ENCODE measurements at places on chromosomes 3 and 15.

DNA sequence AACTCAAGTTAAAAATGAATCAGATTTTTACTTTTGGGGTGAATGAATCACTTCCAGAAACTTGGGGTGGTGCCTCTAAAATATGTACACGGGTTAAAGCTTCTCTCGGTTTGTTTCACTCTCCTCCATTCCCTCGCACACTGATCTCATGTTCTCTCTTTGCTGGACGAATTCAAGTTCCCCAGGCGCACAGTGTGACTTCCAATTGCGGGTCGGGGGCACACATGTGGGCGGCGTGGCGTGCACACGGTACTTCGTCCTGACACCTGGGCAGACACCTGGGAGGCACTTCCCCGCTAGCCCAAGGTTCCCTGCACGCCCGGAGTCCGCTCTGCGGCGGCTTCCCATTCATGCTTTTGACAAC lies 692 bp downstream of the SCAANT1 start:
- DNase-seq: no peak

DNA sequence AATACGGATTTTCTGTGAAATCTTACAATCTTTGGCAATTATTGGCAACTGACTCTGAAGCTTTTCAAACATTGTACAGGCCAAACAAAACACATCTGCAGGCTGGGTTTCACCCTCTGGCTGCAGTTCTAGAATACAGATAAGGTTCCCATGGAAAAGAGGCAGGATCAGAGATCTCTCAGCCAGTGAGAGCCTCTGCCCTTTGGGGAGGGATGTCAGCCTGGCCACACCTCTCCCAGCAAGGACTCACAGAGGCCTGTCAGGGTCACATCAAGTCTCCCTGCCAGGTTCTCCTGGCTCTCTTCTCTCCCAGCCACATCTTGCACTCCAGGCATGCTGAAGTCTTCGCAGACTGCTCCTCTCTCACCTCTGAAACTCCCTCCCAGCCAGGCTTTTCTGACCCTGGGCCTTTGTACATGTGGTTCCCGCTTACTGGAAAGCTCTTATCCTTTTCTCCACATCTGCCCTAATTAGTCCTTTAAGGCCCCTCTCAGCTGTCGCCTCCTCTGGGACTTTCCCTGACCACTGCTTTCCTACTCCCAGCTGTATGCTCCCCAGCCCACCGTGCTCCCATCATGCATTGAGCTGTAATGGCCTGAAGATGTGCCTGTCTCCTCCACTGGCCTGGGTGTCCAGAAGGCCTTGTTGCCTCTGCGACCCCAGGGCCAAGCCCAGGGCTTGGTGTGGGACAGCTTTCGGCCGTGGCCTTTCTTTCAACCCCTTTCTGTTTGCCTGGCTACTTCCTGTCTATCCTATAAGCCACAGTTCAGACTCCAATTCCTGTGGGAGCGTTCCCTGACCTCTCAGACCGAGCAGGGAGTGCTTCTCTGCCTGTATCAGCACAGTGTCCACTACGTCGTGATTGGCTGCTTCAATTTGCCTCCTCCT lies 4.3 kb downstream of the RBP1 start:
- DNase-seq: no peak

GRCh38 chr15:93887151-93887550 lies 344.2 kb upstream of the MCTP2 start:
- DNase-seq: no peak

DNA sequence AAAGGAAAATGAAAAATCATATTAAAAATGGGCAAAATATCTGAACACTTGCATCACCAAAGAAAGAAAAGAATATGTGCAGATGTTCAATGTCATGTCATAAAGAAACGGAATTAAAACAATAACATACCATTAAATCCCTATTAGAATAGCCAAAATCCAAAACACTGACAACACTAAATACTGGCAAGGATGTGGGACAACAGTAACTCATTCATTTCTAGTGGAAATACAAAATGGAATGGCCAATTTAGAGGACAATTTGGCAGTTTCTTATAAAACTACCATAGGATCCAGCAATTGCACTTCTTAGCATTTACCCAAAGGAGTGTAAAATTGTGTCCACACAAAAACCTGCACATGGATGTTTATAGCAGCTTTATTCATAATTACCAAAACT lies 542.5 kb upstream of the UBE2E2 start:
- DNase-seq: no peak

- no peak for DNase-seq
These were observed 24.8 kb downstream of the EFCC1 start for GRCh38 chr3:129025691-129026435.

GRCh38 chr3:99762901-99763300 lies 54.8 kb upstream of the CMSS1 start:
- no peak for DNase-seq

DNA sequence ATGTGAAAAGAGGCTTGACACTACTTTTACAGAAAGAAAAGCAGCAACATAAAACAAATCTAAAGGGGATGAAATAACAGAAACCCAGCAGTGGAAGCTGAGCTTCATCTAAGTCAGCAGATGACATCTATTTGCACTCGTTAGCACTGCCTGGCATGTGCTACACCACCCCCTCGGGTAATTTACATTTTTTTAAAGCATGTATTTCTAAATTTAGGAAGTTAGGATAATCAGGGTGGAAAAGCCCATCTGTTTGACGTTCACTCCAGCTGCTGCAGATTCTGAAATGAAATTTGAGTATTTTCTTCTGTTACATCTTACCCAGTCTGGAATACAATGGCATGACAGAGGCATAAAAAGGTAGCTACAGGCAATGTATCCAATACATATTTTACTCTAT lies 20.7 kb downstream of the IGSF11 start:
- no peak for DNase-seq

DNA sequence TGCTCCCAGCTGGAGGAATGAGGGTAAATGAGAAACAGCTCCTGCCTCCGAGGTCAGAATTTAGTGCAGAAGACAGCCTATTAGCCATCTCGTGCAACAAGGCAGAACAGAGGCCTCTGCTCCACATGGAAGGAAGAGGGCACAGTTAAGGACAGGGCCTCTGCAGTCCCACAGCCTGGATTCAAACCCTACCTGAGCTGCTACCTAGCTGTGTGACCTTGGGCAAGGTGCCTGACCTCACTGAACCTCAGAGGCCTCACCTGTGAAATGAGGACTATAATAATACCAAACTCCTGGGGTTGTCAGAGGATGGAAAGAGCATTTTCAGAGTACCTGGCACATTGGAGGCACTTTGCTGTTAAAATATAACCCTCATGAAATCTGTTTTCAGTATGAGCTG lies 285.7 kb upstream of the CTNNB1 start:
- DNase-seq: no peak

DNA sequence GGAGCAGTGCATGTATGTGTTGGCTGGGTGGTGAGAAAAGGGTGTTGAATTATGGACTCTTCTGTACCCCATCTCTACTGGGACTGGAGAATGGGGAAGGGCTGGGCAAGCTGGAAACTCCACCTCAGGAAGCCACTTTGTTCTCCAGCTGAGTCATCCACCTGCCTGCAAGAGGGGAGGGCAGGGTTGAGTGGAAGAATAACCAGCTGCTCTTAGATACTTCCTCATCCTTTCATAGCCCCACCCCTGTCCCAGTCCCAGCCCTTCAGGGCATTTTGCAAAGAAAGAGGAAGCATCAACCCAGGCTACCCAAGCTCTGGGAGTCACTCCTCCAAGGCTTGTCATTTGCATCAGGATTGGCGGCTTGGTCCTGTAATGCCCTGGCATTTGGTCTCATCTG lies 33.1 kb downstream of the RAB11A start:
- DNase-seq: no peak

DNA sequence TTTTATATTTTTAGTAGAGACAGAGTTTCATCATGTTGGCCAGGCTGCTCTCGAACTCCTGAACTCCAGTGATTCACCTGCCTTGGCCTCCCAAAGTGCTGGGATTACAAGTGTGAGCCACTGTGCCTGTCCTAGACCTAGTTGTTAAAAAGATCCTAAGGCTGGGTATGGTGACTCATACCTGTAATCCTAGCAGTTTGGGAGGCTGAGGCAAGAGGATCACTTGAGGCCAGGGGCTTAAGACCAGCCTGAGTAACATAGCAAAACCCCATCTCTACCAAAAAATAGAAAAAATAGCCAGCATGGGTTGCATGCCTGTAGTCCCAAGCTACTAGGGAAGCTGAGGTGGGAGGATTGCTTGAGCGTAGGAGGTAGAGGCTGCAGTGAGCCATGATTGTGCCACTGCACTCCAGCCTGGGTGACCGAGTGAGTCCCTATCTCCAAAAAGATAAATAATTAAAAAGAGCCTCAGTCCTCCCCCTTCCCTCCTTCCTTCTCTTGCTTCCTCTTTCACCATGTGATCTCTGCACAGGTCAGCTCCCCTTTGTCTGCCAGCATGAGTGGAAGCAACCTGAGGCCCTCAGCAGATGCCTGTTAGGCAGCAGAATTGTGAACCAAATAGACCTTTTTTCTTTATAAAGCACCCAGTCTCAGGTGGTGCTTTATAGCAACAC lies 9.8 kb upstream of the FNDC3B start:
- no peak for DNase-seq

GRCh38 chr3:112084980-112085705 lies 1.0 kb upstream of the C3orf52 start:
- no peak for DNase-seq

DNA sequence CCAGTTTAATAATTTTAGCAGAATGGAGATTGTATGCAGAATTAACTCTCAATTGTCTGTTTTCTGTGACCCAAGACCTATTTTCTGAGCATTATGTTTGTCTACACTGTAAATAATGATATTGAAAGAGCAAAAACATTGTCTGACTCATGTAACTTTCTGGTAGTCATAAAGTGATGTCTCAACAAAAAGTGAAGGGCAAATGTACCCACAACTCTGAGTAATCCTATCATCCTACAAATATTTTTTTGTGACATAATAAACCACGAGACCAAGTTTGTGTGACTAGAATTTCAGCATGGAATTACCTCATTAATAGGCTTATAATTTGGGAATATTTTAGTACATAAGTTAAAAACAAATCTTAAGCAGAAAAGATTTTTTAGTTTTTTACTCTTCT lies 15.4 kb upstream of the ABHD10 start:
- DNase-seq: no peak

- DNase-seq: no peak
These were observed 14.2 kb downstream of the DENND4A start for GRCh38 chr15:65777843-65778242.

GRCh38 chr15:78993931-78994530 lies 49.2 kb upstream of the CTSH start:
- DNase-seq: no peak

DNA sequence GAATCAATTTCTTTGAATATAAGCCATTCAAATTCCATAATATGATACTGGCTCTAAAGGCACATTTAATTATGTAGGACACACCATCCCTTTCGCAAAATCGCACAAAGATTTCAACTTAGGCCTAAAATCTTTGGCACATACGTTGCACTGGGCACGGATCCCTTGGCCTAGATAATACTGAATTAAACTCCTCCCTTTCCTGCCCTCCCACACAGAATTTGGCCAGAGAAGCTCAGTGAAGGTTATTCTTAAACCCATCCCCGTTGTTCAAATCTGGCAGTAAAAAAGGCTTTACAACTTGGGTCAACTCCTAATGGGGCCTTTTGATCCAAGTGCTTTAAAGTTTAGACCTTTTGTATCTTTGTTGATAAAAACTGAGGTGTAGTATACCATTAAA lies 247.2 kb downstream of the PTPRG start:
- DNase-seq: no peak

- no peak for DNase-seq
These were observed 1.7 kb downstream of the FLNB start for GRCh38 chr3:58009749-58010535.

- DNase-seq: no peak
These were observed 196.4 kb downstream of the SUCNR1 start for GRCh38 chr3:152069871-152070270.

GRCh38 chr3:58683466-58683865 lies 16.9 kb upstream of the FAM3D start:
- DNase-seq: no peak

DNA sequence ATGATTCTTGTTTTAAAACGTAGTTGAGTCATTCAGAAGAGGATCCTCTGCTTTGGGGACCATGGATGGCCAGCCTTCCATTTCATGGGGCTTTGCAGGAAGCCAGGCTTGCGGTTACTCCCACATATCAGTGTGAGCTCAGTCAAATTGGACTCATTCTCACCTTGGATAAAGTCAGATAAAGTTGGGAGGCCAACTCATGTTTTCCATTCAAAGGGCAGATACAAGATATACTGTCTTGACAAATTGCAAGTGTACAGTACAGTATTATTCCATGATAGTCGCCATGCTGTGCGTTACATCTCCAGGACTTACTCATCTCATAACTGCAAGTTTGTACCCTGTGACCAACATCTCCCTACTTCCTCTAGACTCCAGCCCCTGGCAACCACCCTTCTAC lies 25.5 kb upstream of the B3GNT5 start:
- DNase-seq: no peak

- DNase-seq: peak; percentile 70
These were observed 64.0 kb downstream of the USP13 start for GRCh38 chr3:179716811-179717210.

DNA sequence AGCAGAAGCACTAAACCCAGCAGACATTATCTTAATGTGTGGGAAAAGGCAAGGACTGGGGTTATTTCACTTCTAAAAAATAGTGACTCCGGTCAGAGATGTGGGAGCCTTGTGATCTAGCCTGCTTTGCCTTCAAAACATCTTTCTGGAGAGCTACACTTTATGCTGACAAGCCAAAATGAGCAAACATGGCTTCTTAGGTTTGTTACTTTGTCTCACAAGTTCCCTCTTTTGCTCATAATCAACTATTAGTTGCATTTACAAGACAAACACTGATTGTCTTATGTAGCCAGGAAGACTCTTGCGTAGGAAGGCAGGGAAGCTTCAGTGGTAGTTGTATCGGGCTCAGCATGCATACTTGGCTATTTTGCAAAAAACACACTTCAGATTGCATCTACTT lies 129.2 kb downstream of the NUP210 start:
- no peak for DNase-seq

GRCh38 chr3:126498929-126499328 lies 18.6 kb downstream of the UROC1 start:
- no peak for DNase-seq

DNA sequence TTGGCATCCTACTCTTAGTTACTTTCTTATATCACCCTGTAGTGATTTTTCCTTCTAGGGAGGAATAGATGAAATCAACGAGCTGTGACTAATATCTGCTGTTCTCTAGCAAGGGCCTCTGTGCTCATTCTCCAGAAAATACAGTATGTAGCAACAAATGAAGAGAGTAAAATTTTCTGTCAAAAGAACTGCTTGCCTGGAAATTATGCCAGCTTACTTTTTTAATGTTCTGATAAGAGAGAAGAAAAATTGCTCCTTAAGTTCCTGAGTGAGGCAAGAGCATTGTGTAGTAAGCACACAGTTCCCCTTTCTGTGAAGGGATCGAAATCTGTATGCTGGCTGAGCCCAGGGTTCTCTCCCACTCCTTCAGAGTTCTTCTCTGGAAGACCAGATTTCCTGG lies 51.4 kb upstream of the GK5 start:
- no peak for DNase-seq

- no peak for DNase-seq
These were observed 78.3 kb upstream of the TBC1D5 start for GRCh38 chr3:17820704-17821103.

DNA sequence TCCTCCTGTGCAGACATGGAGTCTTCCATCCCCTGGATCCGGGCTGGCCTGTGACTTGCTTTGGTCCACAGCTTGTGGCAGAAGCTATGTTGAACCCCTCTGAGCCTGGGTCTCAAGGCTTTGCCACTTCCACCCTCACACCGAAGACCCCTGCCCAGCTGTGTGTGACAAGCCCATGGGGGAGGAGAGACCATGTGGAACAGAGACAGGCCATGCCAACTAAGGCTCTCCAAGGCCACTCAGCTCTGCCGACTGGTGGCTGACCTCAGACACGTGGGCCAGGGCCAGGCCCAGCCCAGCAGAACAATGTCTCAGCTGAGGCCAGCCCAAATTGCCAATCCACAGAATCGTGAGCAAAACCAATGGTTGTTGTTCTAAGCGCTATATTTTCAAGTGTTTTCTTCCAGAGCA lies 16.4 kb upstream of the CFAP100 start:
- DNase-seq: no peak

All from fibroblast of skin of left quadriceps (primary cell).